ENCODE measurements at places on chromosomes 4 and X.

DNA sequence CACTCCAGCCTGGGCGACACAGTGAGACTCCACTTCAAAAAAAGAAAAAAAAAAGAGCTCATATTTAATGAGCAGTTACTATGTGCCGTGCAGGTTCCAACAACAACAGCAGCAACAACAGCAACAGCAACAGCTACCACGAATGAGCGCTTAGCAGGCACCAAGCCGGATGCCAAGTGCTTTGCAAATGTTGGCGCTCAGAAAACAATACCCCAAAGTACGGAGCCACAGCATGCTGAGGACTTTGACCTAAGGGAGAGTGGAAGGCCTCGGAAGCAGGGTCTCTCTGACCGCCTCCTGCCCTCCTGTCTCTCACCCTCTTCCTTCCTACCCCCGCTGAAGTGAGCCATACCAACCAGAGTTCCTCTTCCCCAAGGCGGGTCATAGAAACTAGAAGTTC lies 102.2 kb upstream of the AFAP1 start:
- DNase-seq: no peak

DNA sequence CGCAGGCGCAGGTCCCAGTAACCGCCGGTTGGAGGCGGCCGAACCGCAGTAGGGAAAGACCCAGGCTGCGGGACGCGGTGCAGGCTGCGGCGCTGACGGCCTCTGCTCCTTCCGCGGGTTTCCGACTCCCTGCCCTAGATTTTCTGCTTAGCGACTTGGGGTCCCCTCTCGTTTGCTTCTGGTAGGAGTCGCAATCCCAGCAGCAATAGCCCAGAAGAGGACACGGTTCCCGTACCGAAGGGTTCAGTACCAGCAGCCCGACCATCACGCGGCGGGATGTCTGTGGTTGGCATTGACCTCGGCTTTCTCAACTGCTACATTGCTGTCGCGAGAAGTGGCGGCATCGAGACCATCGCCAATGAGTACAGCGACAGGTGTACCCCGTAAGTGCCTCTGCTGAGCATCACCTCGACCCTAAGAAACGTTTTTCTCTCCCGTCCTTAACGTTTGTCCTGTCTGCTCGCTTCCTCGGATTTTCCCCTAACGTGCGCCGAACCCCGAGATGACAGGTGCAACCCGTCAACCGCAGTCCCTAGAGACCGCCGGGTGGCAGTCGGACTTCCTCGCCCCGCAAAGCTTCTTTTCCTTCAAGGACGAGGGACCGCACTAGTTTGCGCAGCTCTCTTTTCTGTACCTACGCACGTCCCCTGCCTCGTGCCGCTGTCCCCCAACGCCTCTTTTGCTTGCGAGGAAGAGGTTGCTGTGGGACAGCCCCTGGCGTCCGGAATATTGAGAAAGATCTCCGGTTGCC lies at the start of gene HSPA4L:
TSS of gene HSPA4L (plus strand) at position 48 of the 751 bp plus-strand sequence. CDS start at position 277, 229 bp downstream.
- peak; percentile 29 for DNase-seq

DNA sequence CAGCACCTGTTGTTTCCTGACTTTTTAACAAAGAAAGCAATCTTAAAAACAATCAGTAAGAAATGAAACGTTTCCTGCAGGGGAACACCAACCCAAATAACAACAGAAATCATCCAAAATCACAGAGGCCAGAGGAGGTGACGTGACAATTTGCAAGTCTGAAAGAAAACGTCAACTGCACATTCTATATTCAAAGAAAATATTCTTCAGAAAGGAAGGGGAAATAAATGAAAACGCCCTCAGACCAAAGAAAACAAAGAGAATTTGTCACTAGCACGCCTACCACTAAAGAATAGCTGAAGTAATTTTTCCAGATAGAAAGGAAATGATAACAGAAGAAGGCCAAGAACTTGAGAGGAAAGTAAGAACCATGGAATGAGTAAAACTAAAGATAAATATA lies 74.4 kb downstream of the CASP3 start:
- no peak for DNase-seq

GRCh38 chr4:43332052-43332425 lies 439.5 kb downstream of the GRXCR1 start:
- DNase-seq: no peak

- DNase-seq: no peak
Measured at GRCh38 chr4:46793036-46793435, 116.0 kb downstream of the COX7B2 start.

- DNase-seq: no peak
Measured at GRCh38 chr4:24482871-24483270, 101.5 kb downstream of the DHX15 start.

GRCh38 chr4:138439143-138439581 lies 197.0 kb upstream of the SLC7A11 start:
- DNase-seq: no peak

- DNase-seq: no peak
Measured at GRCh38 chrX:903116-903515, 272.5 kb downstream of the SHOX start.

- DNase-seq: peak; percentile 50
Measured at GRCh38 chr4:7103607-7104365, 35.9 kb upstream of the GRPEL1 start.

- DNase-seq: no peak
Measured at GRCh38 chrX:124211312-124211942, 121.0 kb upstream of the TEX13D start.

DNA sequence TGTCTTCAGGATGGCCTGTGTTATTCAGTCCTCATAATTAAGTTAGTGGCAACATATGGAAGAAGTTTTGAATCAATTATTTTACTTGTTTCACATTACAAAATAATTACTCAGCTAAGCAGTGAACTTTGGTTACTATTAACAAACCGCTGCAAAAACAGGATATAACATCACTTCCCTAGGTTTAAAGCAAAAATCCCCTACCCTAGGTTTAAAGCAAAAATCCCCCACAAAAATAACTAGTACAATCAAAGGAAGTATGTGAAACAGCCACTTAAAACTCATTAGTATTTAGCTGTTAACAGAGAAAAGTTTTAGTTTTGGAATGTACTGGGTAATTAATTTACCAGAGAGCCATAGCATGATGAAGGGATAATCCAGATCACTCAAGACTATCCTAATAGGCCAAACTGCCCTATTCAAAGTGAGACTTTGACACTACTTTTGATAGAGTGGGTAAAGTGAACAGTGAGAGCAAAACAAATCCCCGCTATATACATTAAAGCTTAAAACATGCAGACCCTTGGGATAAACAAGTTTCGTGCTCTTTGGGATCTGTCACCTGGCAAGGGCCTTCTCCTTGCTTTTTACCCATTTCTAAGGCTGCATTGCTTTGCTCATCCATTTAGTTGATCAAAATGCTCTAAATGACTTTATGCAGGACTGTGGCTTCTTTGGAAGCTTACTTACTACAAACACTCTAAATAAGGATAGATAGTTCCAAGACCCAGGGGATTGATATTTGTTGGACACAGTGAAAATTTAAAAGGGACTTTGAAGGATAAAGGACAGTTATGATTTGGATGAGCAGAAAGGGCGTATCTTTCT lies 36.4 kb upstream of the GPR174 start:
- no peak for DNase-seq

- no peak for DNase-seq
Measured at GRCh38 chr4:151581570-151581969, 172.6 kb downstream of the FHIP1A start.

DNA sequence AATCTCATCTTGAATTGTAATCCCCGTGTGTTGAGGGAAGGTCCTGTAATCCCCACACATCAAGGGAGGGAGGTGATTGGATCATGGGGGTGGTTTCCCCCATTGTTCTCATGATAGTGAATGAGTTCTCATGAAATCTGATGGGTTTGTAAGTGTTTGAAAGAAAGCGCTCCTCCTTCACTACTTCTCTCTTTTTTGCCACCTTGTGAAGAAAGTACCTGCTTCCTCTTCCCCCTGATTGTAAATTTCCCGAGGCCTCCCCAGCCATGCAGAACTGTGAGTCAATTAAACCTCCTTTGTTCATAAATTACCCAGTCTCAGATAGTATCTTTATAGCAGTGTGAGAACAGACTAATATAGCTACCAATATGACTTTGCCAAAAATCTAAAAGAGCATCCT lies 41.1 kb downstream of the GBA3 start:
- DNase-seq: no peak

DNA sequence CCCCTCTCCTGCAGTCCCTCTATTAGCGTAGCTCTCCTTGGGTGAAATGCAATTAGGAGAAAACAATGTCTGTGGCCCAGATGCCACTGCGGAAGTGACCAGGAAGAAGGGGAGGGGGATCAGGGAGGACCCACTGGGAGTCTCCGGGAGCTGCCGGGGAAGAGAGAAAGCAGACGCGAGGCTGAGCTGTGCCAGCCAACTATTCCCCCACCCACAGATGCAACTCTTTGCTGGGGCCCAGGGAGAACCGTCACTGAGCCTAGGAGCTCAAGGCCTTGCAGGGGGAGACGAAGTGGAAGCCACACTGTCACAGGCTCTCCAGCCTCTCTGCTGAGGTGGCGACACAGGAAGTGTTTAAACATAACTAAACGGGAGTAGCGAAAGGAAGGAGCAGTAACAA lies 149.2 kb downstream of the BCOR start:
- no peak for DNase-seq

DNA sequence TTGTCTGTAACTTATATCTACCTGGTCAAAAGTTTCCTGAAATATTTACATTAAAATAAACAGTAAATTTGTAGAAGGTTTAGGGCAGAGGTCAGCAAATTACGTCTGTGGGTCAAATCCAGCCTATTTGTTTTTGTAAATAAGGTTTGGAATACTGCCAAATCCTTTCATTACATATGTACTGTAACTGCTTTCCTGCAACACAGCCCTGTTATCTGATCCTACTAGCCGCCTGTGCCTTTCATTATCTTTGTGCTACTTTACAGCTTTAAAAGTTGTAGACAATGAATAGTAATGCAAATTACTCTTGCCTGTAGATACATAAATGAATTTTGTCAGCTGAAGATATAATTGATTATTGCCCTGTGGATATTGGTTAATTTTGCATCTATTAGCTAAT lies 369.6 kb upstream of the SLC7A11 start:
- no peak for DNase-seq

DNA sequence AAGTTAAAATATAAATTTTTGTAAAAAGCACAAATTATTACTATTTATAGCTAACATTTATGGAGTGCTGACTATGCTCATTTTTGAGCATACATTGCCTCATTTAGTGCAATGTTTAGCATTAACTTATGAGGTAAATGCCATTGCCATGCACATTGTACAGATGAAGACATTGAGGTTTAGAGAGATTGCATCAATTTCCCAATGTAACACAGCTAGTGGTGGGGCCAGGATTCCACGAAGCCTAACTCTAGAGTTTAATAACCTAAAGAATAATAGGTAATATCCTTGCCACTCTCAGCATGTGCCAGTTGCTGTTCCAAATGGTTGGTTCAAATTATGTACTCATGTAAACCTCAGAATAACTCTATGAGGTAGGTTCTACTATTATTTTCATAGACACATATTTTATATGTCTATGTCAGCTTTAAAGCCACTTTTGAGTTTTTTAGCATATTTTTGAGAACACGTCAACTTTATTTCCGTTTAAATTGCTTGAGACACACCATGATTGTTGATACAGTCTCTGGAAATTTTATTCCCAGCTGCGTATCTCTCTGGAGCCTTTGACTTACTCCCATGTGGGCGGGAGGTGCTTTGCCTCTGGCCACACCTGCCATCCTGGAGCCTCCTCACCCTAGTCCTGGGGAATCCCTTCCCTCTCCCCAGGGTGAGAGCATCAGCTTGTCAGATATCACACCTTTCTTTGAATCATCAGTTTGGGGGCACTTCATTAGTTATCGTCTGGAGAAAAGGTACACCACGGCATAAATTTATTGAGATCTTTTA lies 10.8 kb upstream of the ADH1A start:
- no peak for DNase-seq

GRCh38 chrX:151774421-151774820 lies 39.9 kb downstream of the CNGA2 start:
- DNase-seq: no peak

DNA sequence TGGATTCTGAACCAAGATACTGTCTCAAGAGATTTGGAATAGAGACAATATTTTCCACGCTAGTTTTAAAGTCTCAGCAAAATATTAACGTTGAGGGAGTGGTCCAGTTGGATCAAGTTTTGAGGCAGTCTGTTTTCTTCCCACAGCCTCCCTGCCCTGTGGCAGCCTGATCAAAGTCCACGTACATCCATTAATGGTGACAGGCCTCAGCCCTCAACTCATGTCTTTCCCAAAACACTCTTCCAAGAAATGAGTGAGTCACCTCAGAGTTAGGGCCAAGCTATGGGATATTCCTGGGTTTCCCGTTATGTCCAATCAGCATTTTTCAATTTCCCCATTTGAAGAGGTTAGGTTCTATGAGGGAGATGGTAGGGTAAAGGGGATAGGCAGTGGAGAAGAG lies 28.5 kb downstream of the EGFL6 start:
- DNase-seq: no peak

DNA sequence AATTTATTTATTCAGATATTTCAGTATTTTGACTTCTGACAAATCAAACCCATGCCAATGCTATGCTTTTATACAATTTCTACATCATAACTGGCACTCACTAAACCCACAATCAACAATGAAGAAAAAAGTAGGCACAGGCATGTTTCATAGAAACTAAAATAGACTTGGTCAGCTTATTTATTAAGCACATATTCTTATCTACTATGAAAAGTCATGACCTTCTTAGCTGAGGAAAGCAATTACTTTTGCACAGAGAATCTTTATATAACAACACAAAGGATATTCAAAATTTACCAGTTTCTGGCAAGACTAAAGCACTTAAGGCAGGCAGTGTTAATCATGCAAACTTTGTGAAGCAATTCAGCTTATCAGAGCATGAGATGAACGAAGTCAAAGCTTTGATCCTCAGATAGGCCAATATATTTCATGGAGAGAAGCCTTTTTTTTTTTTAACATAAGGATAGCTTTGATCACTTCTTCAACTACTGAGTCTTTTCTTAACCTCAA lies 490.6 kb downstream of the INPP4B start:
- no peak for DNase-seq

GRCh38 chr4:152436384-152436783 lies 99.5 kb downstream of the FBXW7 start:
- no peak for DNase-seq

DNA sequence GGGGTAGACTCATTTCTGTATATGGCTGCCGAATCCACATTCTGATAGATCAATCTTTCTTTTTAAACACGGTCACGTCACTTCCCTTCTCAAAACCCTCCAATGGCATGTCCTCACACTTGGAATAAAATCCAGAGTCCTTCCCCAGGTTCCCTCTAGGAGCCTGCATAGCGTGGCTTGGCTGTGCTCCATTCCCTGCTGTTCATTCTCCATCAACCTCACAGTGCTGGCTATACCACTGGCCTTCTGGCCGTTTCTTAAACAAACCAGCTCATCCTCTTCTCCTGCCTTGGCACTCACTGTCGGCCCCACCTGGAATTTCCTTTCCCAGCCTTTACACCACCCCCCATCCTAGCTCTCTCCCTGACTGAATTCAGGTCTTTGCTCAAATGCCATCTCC lies 77.1 kb downstream of the RBM47 start:
- no peak for DNase-seq

DNA sequence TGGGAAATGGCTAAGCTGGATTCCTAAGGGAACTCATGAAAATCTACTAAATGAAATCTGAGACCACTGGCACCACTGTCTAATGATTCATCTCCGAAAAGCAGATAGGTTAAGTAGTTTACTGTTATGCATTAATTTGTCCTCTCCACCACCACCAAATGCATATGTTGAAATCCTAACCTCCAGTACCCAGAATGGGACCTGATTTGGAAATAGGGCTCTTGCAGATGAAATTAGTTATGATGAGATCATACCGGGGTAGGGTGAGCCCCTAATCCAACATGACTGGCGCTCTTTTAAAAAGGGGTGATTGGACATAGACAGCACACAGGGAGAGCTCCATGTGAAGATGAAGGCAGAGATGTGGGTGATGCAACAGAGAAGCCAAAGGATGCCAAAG lies 124.9 kb upstream of the GUCY1A1 start:
- DNase-seq: no peak
